ENCODE measurements at places on chromosomes 1 and 21.

- DNase-seq = no peak
Observed at GRCh38 chr1:200588698-200589097, 31.9 kb downstream of the KIF14 start.

DNA sequence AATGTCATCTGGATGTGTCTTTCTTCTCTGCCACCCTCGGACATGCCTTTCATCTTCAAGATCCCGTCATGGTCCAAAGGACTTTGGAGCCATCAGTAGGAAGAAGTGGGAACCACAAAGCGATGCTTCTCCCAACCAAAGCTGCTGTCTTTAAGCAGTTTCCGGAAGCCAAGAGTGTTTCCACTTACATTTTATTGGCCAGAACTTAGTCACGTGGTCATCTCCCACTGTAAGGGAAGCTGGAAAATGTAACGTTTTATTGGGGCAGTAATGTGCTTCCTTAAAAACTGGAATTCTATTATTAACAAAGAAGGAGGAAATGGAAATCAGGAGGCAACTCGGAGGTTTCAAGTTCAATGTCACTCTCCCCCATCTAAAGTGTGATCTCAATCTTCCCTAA lies 170.8 kb downstream of the ATG4C start:
- no peak for DNase-seq

DNA sequence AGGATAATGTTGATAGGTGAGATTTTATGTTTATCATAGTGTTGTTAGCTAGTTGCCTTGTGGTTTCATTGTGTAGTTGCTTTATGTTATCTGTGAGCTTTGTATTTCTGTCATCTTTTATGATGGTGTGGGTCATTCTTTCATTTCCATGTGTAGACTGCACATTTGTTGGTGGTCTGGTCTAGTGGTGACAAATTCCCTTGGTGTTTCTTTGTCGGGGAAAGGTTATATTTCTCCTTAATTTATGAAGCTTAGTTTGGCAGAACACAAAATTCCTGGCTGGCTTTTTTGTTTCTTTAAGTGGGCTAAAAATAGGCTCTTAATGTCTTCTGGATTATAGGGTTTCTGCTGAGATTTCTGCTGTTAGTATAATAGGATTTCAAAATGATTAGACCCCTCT lies 347.2 kb upstream of the ADAMTS5 start:
- DNase-seq = no peak

DNA sequence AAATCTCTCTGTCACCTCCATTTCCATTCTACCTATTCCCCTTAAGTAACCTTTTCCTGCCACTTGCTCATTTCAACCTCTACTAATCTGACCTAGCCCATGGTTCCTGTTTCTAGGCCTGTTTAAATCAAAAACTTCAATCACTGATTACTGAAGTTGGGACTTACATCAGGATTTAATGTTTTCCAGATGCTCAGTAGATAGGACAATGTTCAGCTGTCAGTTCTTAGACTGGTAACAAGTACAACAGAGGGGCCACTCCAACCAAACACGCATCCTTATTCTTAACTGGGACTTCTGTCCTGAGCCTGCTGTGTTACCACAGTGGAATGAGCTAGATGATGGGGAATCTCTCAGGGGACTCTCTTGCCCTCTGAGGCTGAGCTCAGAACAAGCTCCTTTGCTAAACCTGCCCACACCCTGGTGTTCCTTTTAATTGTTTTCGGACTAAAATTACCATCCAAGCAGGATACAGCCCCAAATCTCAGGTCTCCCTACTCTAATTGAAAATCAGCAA lies 974.6 kb downstream of the TTLL7 start:
- DNase-seq = no peak
